ENCODE measurements at places on chromosomes 4 and X.
A peak's percentile ranks its signal among the peaks of the same experiment; 100 is the strongest.

DNA sequence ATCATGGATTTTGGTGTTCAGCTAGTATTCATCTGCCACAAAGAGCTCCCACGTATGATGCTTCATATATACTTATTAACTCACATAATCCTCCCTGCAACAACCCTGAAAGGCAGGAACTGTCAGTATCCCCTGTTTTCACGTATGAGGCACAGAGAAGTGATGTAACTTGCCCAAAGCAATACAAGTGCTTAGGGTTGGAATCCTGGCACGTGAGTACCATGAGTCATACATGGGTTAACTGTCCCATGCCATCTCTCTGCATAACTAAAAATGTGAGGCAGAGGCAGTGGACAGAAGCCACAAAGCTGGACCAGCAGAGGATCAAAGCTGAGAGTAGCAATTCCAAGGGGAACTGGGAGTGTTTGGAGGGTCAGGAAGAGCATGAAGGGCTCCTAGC is 35.7 kb upstream of the EGFL6 start:
- DNase-seq: no peak

DNA sequence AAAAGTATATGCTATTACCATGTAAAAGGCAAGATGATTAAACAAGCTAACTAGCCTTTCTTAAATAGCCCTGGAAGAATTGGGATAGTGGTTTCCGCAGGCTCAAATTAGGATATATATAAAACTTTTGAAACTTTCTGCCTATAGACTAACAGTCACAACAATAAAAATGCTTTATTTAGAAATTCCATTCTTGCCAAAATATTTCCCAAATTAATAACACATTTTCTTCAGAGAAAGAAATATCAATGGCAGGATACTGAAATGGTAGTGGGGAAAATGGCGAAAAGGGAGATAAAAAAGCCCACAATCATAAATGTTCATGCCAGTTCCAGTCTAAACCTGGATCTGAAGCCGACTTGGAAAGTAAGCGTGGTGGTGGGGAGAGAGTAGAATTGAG is 56.0 kb downstream of the MAD2L1 start:
- no peak for DNase-seq

DNA sequence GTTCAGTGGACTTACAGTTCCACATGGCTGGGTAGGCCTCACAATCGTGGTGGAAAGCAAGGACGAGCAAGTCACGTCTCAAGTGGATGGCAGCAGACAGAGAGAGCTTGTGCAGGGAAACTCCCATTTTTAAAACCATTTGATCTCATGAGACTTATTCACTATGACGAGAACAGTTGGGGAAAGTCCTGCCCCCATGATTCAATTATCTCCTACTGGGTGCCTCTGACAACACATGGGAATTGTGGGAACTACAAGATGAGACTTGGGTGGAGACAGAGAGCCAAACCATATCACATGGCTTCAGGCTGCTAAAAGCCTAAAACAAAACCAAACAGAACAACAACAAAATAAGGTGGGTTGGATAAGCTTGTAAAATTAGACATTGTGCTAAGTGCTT is 194.4 kb upstream of the CPEB2 start:
- DNase-seq: no peak

DNA sequence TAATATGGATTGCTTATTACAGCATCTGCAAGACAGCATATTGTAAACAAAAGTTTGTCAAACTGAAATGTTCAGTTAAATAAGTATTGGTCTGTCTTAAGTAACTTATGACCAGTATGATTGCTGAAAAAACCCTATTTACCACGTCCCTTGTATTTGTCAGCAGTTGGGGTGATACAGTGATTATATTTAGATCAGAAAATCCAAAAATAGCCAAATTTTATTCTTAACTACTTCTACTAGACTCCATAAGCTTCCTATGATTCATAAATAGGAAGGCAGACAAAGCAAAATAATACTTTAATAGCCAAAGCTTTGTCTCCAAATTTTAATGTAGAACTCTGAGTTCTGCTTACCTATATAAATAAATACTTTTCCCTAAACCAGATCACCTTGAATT is 45.3 kb downstream of the TBCK start:
- DNase-seq: no peak

DNA sequence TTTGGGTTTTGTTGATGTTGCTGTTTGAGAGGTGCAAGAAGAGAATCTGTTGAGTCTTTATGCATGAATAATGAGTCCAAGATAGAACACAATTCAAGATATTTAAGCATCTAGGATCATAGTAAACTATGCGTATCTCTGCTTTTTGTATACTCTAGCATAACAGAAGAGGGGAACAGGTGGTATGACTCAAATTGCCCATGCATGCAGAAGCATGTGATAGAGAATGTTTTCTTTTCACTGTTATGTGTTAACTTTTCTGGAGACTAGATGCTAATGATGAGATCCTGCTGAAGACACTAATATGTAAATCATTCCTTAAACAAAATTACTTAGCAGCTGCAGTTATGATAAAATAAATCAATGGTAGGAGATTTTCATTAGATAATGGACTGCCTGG is 165.3 kb upstream of the FTHL17 start:
- no peak for DNase-seq

- no peak for DNase-seq
Measured at GRCh38 chr4:128675083-128675482, 134.4 kb upstream of the JADE1 start.

DNA sequence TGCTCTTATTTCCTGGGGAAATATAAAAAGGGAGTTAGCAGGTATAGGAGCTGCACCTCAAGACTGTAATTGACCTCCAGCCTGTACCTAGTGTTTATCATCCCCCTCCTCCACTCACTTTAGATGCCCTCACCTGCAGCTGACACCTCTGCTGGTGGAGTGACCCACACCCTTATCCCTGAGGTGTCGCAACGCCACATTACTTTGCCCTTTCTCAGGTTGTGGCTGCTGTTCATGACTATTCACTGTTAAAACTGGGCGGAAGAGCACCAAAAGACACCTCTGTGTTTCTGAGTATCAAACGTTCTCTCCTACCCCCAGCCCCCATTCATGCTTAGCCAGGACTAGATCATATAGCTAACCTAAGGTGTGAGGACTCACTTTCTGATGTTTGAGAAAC is 101.5 kb upstream of the ADAMTS3 start:
- no peak for DNase-seq

- DNase-seq: no peak
Measured at GRCh38 chr4:124046190-124046589, 649.6 kb downstream of the SPRY1 start.

- DNase-seq: no peak
Measured at GRCh38 chr4:168502861-168503260, 6.0 kb downstream of the PALLD start.

GRCh38 chr4:186554914-186555827 is at the start of gene MTNR1A:
Gene MTNR1A, minus strand, starts transcription at chr4:186555567. Its CDS starts 202 bp downstream, at chr4:186555365.
- DNase-seq: no peak

GRCh38 chr4:143291314-143291713 is 45.4 kb upstream of the GAB1 start:
- no peak for DNase-seq

DNA sequence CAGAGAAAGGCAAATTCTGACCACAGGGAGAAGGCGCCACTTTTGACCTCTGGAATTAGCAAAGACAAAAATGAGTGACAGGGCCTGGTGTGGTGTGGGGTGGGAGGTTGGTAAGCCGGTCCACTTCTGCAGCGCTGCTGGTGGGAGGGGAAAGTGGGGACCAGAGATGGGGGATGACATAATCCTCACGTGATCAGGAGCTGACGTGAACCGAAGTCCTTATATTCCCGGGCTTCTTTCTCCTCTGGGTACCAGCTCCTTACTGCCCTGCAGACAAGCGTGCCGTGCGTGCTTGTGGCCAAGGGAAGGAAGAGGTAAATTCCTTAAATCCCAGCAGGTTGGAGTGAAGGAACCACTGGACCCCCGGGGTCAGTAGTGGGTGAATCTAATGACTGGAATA is at the start of gene TCEAL7:
Gene TCEAL7 (plus strand): TSS at position 249 of the 400 bp plus-strand sequence. CDS start 1,165 bp downstream, outside the sequence.
- DNase-seq: peak; percentile 83

DNA sequence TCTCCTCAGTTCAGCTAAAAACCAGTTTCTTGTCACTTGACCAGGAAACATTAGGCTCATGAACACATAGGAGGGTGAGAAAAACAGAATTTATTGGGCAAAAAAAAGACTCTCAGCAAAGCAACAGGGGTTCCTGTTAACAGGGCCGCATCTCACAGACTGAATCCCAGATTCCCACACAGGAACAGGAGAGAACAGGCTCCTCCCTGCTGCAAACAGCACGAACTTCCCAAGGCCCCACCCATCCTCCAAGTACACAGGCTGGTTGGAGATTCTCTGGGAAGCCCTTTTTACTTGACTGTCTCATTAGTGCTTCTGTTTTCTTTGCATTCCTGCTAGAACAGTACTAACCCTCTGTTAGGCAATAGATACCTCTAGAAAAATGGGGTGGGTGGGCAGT is 52.4 kb upstream of the IL21 start:
- no peak for DNase-seq

DNA sequence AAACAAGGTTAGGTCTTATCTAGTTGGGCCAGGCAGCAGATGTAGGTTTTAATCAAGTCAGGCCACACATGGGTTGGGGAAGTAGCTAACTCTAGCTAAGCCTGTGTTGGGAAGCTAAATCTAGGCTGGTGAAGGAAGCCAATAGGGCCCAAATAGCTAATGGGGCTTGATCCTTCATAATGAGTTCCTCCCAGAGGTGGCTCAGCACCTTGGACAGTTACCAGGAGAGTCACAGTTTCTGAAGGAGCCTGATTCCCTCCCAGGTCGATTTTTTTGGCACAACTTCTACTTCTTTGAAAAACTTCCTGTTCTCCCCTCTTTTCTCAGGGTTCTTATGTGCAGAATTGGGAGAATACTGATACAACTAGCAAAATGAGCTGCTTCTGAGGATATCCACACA is 242.5 kb upstream of the PRPS2 start:
- DNase-seq: no peak

GRCh38 chrX:38220024-38220414 is 652 bp downstream of the SRPX start:
- DNase-seq: peak; percentile 17

- no peak for DNase-seq
Measured at GRCh38 chr4:186029571-186030398, 39.2 kb upstream of the TLR3 start.

GRCh38 chr4:36508394-36508793 is 227.0 kb downstream of the DTHD1 start:
- no peak for DNase-seq

GRCh38 chr4:86233090-86233489 is 126.8 kb downstream of the MAPK10 start:
- no peak for DNase-seq

GRCh38 chr4:4923201-4923600 is 63.7 kb downstream of the MSX1 start:
- DNase-seq: no peak

GRCh38 chr4:39754309-39754708 is 56.4 kb downstream of the UBE2K start:
- DNase-seq: no peak

DNA sequence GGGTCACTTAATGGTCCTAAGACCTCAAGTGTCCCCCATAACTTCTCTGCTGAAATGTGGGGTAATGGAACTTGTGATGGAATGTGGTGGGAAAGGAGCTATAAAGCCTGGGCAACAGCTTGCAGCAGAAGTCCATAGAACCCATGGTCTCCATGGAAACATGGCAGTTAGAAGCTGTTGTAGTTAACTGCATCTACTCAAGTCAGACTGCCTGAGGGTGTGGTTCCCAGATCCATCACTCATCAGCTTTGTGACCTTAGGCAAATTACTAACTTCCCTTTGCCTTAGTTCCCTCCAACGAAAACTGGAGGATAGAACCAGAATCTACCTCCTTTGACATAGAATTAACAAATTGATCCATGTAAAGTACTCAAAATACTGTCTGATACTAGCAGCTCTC is 113.0 kb downstream of the SPATA18 start:
- DNase-seq: no peak

DNA sequence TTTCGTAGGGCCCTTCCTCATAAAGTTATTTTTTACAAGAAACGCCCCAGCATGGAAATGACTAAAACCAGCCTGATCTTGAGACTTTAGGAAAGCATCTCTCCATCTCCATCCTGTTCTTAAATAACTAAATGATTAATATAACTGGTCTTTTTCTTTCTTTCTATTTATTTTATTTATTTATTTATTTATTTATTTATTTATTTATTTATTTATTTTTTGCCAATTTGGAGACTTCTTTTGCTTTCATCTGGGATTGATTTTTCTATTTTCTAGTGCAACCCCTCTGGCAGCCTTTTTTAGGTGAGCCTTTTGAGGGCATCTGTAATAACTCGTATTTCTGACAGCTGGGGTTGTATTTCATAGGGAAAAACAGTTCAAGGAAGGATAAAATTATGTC is 1.2 kb upstream of the KLHL34 start:
- no peak for DNase-seq

- no peak for DNase-seq
Measured at GRCh38 chr4:6316461-6317003, 46.9 kb downstream of the WFS1 start.

DNA sequence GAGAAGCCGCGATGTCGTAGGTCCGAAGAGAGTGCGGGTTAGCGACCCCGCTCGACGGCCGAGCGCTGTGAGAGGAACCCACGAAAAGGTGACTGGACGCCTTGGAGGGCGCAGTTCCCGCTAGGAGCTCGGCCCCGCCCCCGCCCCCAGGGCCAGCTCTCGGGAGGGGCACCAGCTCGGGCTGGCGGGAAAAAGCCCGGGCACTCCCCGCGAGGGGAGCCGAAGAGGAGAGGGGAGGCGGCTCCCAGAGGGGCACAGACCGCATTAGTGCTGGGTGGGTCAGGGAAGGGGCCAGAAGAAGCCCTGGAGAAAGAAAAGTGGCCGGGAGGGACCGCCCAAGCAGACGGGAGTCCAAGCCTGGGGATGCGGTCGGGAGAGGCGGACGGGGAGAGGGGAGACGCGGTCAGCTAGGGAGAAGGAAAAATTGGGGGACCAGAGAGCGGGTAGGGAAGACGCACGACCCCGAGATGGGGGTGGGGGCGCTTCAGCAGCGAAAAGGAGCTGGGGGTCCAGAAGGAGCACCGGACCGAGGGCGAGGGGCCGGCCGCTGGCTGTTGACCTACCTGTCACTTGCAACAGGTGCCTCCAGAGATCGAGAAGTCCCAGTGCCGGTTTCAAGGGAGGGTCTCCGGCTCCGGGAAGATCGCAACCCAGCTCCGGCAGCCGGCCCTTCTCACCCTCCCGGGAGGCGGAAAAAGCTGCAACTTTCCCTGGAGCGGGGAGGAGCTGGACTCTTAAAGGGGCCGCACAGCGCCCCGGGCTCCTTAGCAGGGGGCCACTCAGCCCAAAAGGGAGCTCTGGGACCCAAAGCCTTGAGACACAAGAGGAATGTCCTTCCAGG is at the start of gene SYTL4:
Gene SYTL4 (minus strand): TSS at position 681 of the 841 bp plus-strand sequence. CDS start 30,084 bp downstream, outside the sequence.
- DNase-seq: no peak

DNA sequence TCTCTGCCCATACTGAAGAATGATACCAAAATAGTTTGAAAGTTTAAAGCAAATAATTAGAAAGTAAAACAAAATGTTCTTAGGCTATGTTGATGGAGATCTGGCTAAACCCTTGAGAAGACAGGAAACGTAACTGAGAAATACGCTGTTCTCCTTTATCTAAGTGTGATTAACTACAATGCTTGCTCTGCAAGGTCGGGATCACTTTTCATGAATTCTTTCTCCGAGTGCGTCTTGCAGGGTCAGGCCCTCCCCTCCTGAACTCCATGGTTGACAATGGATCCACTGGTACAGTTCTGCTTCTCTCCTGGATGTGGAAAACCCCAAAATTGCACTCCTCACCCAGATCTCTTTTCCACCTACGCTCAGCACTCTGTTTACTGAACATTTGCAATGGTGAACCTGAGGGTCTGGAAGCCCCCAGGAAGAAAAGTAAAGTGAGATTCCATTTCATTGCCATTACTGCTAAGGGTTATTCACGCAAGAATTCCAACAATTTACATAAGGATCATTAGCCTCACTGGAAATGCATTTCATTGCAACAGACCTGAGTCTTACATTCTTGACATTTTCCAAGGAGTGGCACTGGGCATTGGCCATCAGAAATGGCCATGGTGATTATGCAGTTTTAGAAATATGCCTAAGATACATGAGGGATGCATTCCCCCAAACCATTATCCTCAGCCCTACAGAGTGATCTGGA is 24.6 kb upstream of the WWC2 start:
- no peak for DNase-seq
